Left ventricle myocardium inferior (tissue), 1 donor: ENCODE measurements at places on chromosomes 5 and 9. TPM values are rescaled to one million over a fixed set of nuclear protein-coding genes. Genes with fewer than 3 reads are reported as not detected.

DNA sequence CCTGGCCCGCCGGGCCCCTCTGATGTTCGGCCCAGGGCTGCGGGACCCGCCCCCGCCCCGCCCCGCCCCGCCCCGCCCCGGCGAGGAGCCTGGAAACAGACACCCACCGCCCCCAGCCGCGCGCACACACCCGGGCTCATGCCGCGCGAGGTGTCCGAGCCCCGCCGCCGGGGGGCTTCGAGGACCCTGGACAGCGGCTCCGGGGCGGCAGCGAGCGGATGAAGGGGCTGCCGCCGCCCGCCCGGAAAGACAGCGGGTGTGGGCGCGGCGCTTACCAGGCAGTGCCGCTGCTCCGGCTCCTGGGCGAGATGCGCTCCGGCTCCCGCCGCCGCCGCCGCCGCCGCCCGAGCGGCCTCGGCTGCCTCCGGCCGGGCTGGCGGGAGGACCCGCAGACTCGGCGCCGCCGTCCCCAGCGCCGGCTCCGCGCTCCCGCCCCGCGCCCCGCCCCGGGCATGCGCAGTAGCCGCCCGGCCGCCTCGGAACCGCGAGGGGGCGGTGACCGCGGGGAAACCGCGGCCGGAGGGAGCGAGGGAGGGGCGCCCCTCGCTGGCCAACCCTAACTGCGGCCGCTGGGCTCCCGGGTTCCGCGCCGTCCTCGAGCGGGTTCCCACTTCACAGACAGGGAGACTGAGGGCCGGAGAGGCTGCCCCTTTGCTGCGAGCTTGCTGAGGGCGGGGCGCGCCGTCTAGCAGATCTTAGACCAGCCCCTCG lies at the start of gene GPRIN1:
Gene GPRIN1 (minus strand): TSS at position 433 of the 711 bp plus-strand sequence. CDS start 10,322 bp downstream, outside the sequence.
- peak within 1 kb of the TSS; percentile 73 for H3K4me3 ChIP-seq
- peak within 1 kb of the TSS; percentile 33 for H3K27ac ChIP-seq
- H3K36me3 ChIP-seq = no peaks in the 10 kb centered on the region

Gene HARS2
- total RNA-seq = 27.8 TPM

- no peak overlapping the region for H3K4me3 ChIP-seq
- no peaks in the 10 kb centered on the region for H3K36me3 ChIP-seq
- H3K27ac ChIP-seq = peak overlapping the region; percentile 98
- no peaks in the 10 kb centered on the region for H3K27me3 ChIP-seq
Measured at GRCh38 chr5:172749881-172750633, 20.9 kb downstream of the DUSP1 start.

Gene GBA2
- total RNA-seq = 75.0 TPM

DNA sequence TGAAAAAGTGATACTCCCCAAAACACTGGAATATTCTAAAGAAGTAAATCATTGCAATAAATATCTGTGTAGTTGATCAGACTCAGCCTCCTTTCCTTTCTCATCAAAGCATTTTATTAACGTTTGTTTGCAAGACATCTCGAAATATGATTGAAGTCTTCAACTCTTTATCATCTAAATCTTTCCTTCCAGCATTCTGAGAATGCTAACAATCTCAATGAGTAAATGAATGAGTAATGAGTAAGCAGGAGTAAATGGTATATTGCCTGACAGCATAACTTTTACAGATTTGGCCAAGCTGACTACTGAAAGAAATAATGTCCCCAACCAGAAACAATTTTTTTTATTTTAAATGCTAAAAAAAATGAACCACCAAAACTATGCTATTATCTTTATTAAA lies 157.1 kb downstream of the SLCO4C1 start:
- no peak overlapping the region for H3K4me3 ChIP-seq
- H3K4me1 ChIP-seq = no peaks in the 10 kb centered on the region
- DNase-seq = no peak
- no peak overlapping the region for H3K27ac ChIP-seq
